Vein endothelial cell (primary cell): ENCODE measurements at places on chromosomes 6 and 20. TPM values are rescaled to one million over a fixed set of nuclear protein-coding genes. Genes with fewer than 3 reads are reported as not detected.

NFS1 gene
- total RNA-seq, result 20.0 and 20.9 TPM in 2 replicates

MEI4 gene
- total RNA-seq, result under 0.01 TPM in 2 replicates

HIVEP2 gene
- total RNA-seq, result 4.9 and 15.4 TPM in 2 replicates

PRDM13 gene
- not detected in 2 replicates for total RNA-seq

TREM2 gene
- total RNA-seq, result not detected in 2 replicates

FERMT1 gene
- total RNA-seq, result 0.65 and 1.6 TPM in 2 replicates

ESR1 gene
- total RNA-seq, result under 0.01 TPM in 1 of 2 replicates, not detected in the other

HLA-DOA gene
- not detected in 2 replicates for total RNA-seq

SLC22A2 gene
- not detected in 2 replicates for total RNA-seq

ISM1 gene
- total RNA-seq, result not detected in 2 replicates

HUS1B gene
- 0.98 and 1.1 TPM in 2 replicates for total RNA-seq

SPATS1 gene
- not detected in 2 replicates for total RNA-seq

KCNS1 gene
- 0.19 and 0.33 TPM in 2 replicates for total RNA-seq

SLC35F1 gene
- under 0.01 TPM in 1 of 2 replicates, not detected in the other for total RNA-seq

HRH3 gene
- total RNA-seq, result not detected in 2 replicates

ARHGAP40 gene
- under 0.01 and 0.10 TPM in 2 replicates for total RNA-seq

OR2J3 gene
- under 0.01 TPM in 1 of 2 replicates, not detected in the other for total RNA-seq

SLC12A5 gene
- 0.86 and 1.6 TPM in 2 replicates for total RNA-seq

SLC22A1 gene
- total RNA-seq, result 0.19 and 0.65 TPM in 2 replicates

BEND6 gene
- 0.19 and 0.33 TPM in 2 replicates for total RNA-seq

RGS17 gene
- total RNA-seq, result 1.3 and 3.4 TPM in 2 replicates

LY6G5C gene
- 1.3 and 2.4 TPM in 2 replicates for total RNA-seq

CALHM6 gene
- total RNA-seq, result 0.33 and 0.48 TPM in 2 replicates

PRRT1 gene
- not detected in 2 replicates for total RNA-seq

GHRH gene
- total RNA-seq, result not detected in 2 replicates

NFYA gene
- 14.4 and 18.8 TPM in 2 replicates for total RNA-seq

OR2B6 gene
- total RNA-seq, result not detected in 2 replicates

IL22RA2 gene
- not detected in 2 replicates for total RNA-seq

LRRC73 gene
- 0.19 and 0.65 TPM in 2 replicates for total RNA-seq

BPIFB2 gene
- not detected in 2 replicates for total RNA-seq
